Activated T-helper 1 cell treated with anti-CD3 and anti-CD28 coated beads, Interleukin-12 subunit alpha, Interleukin-12 subunit beta, Interleukin-2, Interleukin-4 antibody, amounts not matched to agents 30 ng/mL and 10 ng/mL and 1 ng/mL, durations not matched to agents 14 hours and 24 hours and 36 hours (primary cell): ENCODE measurements at places on chromosomes 16 and 17.

GRCh38 chr16:84053237-84053636, 10.6 kb upstream of the SLC38A8 start:
- DNase-seq = no peak

- DNase-seq = no peak
Measured at GRCh38 chr16:55444754-55445485, 34.1 kb upstream of the MMP2 start.

GRCh38 chr17:82845163-82845807, 5.5 kb upstream of the ZNF750 start:
- no peak for DNase-seq

GRCh38 chr17:41003926-41004325, 4.2 kb upstream of the KRTAP3-2 start:
- no peak for DNase-seq

DNA sequence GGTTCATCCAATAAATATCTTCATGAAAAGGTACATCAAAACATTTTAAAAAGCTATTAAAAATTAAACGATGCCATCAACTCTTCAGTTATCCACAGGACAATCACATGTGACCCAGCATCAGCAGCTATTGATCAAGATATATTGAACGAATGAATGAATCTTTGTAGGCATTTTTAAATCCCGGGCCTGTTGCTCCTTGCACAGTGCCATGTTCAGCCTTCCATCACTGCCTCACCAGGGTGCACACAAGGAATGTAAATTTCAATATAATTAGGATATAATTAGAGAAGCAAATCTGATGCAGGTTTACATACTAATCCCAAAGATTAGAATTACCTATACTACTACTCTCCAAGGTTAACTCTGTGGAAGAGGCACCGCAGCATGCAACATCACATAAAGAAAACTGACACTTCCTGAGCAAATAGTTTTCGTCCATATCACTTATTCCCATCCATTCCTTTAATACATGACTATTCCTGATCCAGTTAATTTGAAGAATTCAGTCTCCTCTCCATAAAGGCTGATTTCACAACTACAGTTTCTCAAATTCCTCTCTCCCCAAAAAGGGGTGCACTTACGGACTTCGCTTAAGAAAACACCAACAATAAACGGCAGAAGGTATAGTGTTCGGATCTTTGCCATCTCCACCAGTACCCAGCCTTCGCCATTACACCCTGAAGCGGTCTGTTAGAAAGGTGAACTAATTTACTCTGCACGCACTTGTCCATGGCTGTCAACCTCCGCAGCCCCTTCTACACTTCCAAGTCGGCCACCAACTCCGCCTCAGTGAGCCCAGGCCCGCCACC, 938 bp downstream of the NCOR1 start:
- DNase-seq = no peak

- no peak for DNase-seq
Measured at GRCh38 chr16:76964464-76965154, 226.4 kb upstream of the MON1B start.

- no peak for DNase-seq
Measured at GRCh38 chr16:83348991-83349390, 458.8 kb upstream of the HSBP1 start.

- no peak for DNase-seq
Measured at GRCh38 chr16:10564591-10564990, 15.8 kb downstream of the EMP2 start.

DNA sequence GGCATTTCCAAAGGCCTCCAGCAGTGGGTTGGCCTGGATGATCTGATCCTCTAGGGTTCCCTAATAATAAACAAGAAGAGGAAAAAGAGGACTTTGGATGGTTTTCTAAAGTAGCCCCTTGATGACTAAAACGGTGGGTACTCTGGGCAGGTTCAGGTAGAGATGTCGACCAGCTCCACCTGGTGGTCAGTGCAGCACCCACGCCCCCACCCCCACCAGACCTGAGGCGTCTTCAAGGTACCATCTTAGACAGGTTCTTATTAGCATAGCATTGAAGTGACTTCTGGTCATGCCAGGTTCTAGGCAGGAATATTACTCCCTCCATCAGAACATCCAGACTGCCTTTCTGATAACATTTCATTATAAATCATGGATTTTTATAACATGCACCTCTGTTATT, 15.0 kb downstream of the MYH13 start:
- no peak for DNase-seq
